ENCODE measurements at places on chromosomes 12 and 14. TPM values are rescaled to one million over a fixed set of nuclear protein-coding genes. Genes with fewer than 3 reads are reported as not detected.

- H3K4me1 ChIP-seq = peaks cover 32% of the 10 kb centered on the region
- no peak for DNase-seq
- no peaks in the 10 kb centered on the region for H3K36me3 ChIP-seq
- H3K4me3 ChIP-seq = no peak overlapping the region
- H3K27me3 ChIP-seq = no peaks in the 10 kb centered on the region
- H3K27ac ChIP-seq = peak overlapping the region; percentile 90
Measured at GRCh38 chr12:59040043-59040442, 119.7 kb upstream of the LRIG3 start.

GRCh38 chr12:131774576-131775391 is 53.4 kb upstream of the MMP17 start:
- H3K27ac ChIP-seq = no peak overlapping the region
- H3K4me3 ChIP-seq = no peak overlapping the region
- no peaks in the 10 kb centered on the region for H3K27me3 ChIP-seq
- DNase-seq = no peak

DNA sequence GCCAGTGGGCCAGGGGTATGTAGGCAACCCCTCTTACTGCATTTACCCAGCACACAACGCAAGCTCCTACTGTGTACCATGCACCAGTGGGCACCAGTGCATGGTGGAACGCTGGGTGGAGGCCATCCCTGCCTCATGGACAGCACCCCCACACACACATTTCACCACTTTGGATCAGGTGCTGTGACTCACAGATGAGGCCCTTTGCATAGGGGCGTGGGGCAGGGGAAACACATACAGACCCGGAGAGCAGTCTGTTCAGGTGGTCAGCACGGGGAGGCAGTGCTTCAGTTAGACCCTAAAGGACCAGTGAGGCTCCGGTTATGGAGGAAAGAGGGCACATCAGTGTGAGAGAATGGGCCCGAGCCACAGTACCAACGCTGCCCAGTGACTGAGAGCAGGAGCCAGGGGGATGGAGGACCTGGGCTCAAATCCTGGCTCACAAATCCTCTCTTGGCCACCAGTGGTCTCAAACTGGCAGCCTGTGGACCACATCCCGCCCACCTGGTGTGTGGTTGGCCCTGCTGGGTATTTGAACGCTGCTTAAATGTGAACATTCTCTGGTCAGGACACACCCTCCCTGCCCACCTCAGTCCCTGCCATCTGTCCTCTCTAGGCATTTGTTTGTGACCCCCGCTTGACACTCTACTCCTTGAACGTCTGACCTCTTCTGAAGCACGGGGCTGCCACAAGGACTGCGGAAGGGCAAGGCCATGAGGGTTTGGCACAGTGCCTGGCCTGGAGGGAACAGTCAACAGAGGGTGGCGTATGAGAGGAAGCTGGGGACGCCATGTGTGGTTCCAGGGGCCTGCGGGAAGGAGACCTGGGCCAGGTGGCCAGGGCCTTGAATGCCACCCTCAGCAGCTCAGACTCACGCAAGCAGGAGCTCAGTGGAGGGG is 46.7 kb downstream of the FAM222A start:
- DNase-seq = peak; percentile 48
- no peak overlapping the region for H3K27ac ChIP-seq
- H3K36me3 ChIP-seq = no peaks in the 10 kb centered on the region
- H3K4me1 ChIP-seq = no peaks in the 10 kb centered on the region
- H3K27me3 ChIP-seq = no peaks in the 10 kb centered on the region

GRCh38 chr12:110794623-110795280 is 52.0 kb upstream of the CCDC63 start:
- no peaks in the 10 kb centered on the region for H3K4me1 ChIP-seq
- no peaks in the 10 kb centered on the region for H3K27me3 ChIP-seq
- H3K27ac ChIP-seq = no peak overlapping the region
- no peaks in the 10 kb centered on the region for H3K36me3 ChIP-seq

DNA sequence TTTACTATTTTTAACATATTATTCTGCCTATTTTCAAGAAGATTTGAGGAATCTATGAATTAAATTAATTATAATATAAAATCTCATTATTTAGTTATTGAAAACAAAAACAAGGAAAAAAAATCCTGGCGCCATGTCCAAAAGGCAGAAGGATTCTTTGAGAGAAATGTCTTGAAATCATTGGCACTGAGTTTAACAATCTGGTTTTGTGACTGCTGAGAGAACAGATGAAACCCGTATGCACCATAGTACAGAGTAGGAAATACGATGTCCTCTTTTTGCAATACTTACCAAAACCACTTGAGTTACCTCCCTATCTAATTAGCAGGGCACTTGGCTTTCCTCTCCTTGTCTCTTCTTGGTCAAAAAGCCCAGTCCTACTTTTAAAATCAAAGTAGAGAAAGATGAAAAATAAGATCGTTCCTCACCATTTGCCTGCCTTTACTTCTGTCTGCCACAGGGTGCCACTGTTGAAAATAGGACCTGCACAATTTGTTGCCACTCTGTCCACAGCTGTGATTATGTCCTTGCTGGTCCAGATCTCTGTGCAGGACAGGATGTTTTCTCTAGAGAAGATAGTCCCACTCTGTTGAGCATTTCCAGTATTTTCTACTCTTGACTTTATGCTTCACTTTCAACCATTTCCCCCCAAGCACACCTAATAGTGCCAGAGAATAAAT is 179.7 kb downstream of the PDZRN4 start:
- H3K27ac ChIP-seq = no peak overlapping the region
- H3K4me3 ChIP-seq = no peak overlapping the region
- H3K4me1 ChIP-seq = no peaks in the 10 kb centered on the region
- no peaks in the 10 kb centered on the region for H3K27me3 ChIP-seq
- H3K36me3 ChIP-seq = no peaks in the 10 kb centered on the region
- DNase-seq = no peak

DNA sequence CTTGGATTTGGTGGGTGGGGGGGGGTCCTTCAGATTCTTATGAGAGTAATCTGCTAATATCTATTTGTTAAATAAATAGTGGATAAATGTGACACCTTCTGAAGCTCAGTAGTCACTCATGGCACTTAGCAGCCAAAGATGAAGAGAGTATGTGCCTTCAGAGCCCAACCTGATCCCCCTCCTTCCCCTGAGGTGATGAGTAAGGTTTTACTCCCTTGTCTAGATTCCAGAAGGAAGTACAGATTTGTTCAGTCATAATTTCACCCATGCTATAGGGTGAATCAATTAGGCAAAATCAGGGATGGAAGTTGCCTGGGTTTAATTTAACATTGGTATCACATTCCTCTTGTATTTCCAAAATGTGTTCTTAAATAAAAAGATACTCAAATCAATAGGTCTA is 340.3 kb upstream of the ATP2B1 start:
- H3K27ac ChIP-seq = no peak overlapping the region
- no peak overlapping the region for H3K4me3 ChIP-seq
- DNase-seq = peak; percentile 55

The DHRS2 gene
- 0.29 TPM for total RNA-seq

- no peak overlapping the region for H3K4me3 ChIP-seq
- DNase-seq = no peak
- no peaks in the 10 kb centered on the region for H3K27me3 ChIP-seq
- no peaks in the 10 kb centered on the region for H3K4me1 ChIP-seq
- no peaks in the 10 kb centered on the region for H3K36me3 ChIP-seq
Measured at GRCh38 chr12:43401096-43401495, 150.9 kb downstream of the ADAMTS20 start.

DNA sequence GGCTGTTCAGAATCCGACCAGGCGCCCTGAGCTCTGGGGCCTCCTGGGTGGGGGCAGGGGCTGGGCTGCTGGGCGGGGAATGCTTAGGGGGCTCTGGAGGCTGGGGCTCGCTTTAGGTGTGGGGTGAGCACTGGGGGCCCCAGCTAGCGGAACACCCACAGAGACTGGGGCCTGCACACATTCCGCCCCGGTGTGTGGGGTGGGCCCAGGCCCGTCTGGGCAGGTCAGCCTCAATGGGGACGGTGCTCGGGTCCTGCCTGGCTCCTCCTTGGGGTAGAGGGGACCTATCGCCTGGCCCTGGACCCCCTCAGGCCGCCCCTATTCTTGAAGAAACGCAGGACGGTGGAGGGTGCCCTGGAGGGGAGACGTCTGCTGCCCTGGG is 364.8 kb downstream of the TMEM121 start:
- H3K4me1 ChIP-seq = no peaks in the 10 kb centered on the region
- no peaks in the 10 kb centered on the region for H3K36me3 ChIP-seq
- H3K4me3 ChIP-seq = no peak overlapping the region
- H3K27ac ChIP-seq = no peak overlapping the region

GRCh38 chr14:68945585-68946488 is 33.3 kb downstream of the ACTN1 start:
- no peaks in the 10 kb centered on the region for H3K27me3 ChIP-seq
- H3K4me3 ChIP-seq = no peak overlapping the region
- peaks cover 99% of the 10 kb centered on the region for H3K4me1 ChIP-seq

GRCh38 chr14:42992930-42993329 is 1386.3 kb downstream of the LRFN5 start:
- peaks cover 3% of the 10 kb centered on the region for H3K4me1 ChIP-seq
- H3K27me3 ChIP-seq = no peaks in the 10 kb centered on the region
- no peak overlapping the region for H3K4me3 ChIP-seq
- no peaks in the 10 kb centered on the region for H3K36me3 ChIP-seq

The COX8C gene
- total RNA-seq = not detected

GRCh38 chr12:10128687-10129086 is 1.3 kb downstream of the CLEC7A start:
- H3K36me3 ChIP-seq = no peaks in the 10 kb centered on the region
- H3K4me3 ChIP-seq = no peak overlapping the region
- DNase-seq = no peak

- no peaks in the 10 kb centered on the region for H3K36me3 ChIP-seq
- H3K4me1 ChIP-seq = no peaks in the 10 kb centered on the region
- no peaks in the 10 kb centered on the region for H3K27me3 ChIP-seq
- no peak overlapping the region for H3K4me3 ChIP-seq
Measured at GRCh38 chr14:29273513-29273912, 506.9 kb downstream of the FOXG1 start.

GRCh38 chr14:50023671-50024490 is 92.5 kb downstream of the VCPKMT start:
- peaks cover 17% of the 10 kb centered on the region for H3K4me1 ChIP-seq
- peak overlapping the region; percentile 51 for H3K4me3 ChIP-seq
- peak; percentile 89 for DNase-seq
- H3K36me3 ChIP-seq = no peaks in the 10 kb centered on the region
- no peaks in the 10 kb centered on the region for H3K27me3 ChIP-seq
- peak overlapping the region; percentile 88 for H3K27ac ChIP-seq

GRCh38 chr12:91732086-91732485 is 413.6 kb downstream of the BTG1 start:
- no peak for DNase-seq
- no peak overlapping the region for H3K27ac ChIP-seq
- H3K27me3 ChIP-seq = no peaks in the 10 kb centered on the region
- no peaks in the 10 kb centered on the region for H3K36me3 ChIP-seq

DNA sequence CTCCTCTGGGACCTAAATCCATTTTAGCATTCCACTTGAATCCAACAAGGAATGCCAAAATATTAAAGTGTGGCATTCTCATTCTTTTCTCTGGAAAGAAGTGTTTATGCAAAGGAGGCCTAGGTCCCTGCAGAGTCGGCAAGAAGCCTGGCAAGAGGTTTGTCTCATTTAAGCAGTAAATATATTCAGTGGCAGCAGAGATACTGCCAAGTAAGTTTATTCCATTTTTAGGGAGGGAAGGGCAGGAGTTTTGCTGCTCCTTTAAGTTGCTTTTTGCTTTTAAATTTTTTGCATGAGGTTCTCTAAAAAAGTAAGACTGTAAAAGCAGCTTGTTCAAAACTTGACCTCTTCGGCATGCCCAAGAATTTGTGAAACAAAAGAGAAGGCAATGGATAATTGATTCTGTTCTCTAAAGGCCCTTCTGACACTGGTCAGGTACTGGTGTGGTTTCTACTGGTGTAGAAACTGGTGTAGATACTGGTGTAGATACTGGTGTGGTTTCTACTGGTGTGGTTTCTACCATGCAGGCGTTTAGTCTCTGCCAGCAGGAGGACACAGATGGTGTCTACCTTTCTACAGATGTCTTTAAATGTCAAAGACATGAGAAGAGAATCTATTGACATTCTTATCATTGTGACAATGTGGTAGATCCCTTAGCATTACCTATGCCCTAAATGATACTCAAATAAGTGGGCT is 107.3 kb downstream of the SAMD4A start:
- no peak for DNase-seq
- peaks cover 44% of the 10 kb centered on the region for H3K4me1 ChIP-seq
- no peak overlapping the region for H3K4me3 ChIP-seq
- no peaks in the 10 kb centered on the region for H3K36me3 ChIP-seq

- H3K36me3 ChIP-seq = no peaks in the 10 kb centered on the region
- no peak for DNase-seq
- no peaks in the 10 kb centered on the region for H3K27me3 ChIP-seq
Measured at GRCh38 chr12:46604684-46605083, 221.1 kb downstream of the SLC38A4 start.

GRCh38 chr12:52759695-52760094 is 17.4 kb downstream of the KRT76 start:
- no peaks in the 10 kb centered on the region for H3K27me3 ChIP-seq

DNA sequence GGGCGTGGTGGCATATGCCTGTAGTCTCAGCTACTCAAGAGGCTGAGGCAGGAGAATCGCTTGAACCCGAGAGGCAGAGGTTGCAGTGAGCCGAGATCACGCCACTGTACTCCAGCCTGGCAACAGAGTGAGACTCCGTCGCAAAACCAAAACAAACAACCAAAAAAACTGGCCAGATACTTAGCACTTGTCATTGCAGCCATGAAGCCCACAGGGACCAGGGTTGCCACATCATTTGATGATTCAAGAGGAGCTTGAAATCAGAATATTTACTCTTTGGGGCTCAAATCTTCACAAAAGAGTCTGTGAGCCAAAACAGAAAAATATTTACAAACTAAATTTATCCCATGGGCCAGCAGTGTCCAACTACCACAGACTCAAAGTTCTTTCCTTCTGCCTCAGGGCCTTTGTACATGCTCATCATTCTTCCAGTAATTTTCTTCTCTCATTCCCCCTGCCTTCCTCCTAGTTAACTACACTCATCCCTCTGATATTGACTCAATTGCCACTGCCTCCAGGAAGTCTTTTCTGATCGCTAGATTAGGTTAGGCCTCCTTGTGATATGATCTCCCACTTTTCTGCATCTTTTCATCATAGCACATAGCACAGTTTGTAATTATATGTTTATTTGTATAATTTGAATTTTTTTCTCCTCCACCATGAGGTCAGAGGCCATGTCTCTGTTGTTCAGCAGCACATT is 130.8 kb upstream of the PLEKHG7 start:
- peak overlapping the region; percentile 50 for H3K27ac ChIP-seq
- H3K36me3 ChIP-seq = no peaks in the 10 kb centered on the region
- DNase-seq = no peak
- no peak overlapping the region for H3K4me3 ChIP-seq
- no peaks in the 10 kb centered on the region for H3K27me3 ChIP-seq

Measured in osteoblast (primary cell).